ENCODE measurements at places on chromosomes 3 and 15.

DNA sequence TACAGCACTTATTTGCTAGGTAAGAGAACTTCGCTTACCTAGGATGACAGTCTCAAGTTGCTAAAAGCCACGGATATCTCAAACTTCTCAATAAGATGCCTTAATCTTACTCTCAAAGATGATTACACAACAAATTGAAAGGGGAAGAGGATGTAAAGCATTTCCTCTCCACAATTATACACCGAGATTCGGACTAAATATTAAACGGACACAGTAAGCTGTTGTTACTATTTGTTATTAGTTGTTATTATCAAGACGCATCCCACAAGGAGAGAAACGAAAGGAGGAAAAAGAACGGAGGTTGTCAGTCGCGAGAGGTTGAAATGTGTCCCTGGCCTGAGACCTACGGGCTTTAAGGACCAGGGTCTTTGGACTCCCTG, 660 bp downstream of the ZNF106 start:
- DNase-seq: no peak

GRCh38 chr3:54547051-54547450, 380.8 kb downstream of the LRTM1 start:
- no peak for DNase-seq

GRCh38 chr15:59933607-59934006, 70.5 kb upstream of the FOXB1 start:
- no peak for DNase-seq

GRCh38 chr3:115761927-115762305, 138.6 kb downstream of the GAP43 start:
- no peak for DNase-seq

GRCh38 chr3:150069154-150069527, 98.4 kb upstream of the PFN2 start:
- DNase-seq: no peak

DNA sequence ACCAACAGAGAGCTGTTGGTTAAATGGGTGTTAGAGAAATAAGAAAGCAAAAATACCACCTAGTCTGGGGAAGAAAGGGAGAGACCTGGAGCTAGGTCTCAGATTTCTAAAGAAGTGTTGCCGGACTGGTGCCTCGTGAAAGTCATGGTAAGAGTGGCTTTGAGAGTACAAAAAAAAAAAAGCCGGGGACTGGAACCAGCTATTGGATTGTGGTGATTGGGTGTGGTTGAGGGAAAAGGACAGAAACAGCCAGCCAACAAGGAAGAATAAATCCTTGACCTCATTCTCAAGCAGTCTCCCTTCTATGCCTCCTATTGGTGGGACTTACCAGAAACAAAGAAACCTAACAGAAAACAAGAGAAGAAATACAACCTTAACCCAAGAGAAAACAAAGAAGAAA, 346.4 kb upstream of the KCNMB2 start:
- no peak for DNase-seq

DNA sequence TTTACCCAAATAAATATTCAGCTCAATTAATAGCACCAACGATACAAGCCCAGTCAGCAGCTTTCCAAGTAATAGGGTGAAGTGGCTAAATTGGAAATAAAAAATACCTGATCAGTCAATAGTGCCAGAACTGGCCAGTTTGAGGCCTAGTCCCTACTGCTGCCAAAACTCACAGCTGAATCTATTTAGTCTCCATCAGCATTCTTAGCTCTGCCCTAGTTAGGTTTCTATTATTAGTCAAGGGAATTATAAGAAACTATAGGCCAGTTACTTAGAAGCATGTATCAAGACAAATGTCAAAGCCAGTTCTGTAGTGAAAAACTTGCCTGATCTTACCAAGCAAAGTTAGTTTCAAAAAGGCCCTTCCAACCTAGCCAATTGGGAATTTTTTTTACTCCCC, 146.2 kb upstream of the ZBTB20 start:
- no peak for DNase-seq

DNA sequence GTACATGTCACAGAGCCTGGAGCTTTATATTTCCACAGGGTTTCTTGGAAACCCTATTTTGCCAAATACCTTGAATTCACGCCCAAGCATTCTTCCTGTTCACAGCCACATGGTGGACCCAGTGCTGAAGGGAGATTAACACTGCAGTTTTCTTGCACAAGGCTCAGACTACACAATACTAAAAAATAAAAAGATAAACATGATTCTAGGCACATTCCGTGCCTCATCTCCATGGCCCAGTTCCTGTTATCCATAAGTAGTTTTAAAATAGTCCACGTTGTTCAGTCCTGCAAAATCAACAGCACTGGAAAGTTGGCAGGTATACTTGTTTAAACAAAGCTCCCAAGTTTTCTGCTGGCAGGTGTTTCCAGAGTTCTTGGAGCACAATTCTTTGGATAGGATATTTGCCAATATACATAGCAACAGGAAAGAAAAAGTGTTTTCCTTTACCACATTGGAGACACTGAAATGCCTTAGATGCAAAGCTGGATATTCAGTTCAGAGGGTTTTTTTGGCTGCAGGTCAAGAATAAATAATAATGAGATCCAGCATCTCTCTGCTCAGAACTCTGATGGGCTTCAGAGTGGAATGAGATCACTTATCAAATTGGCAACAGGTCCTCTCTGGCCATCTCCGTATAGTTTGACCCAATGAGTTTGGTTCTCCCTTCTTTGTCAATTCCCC, 88.1 kb upstream of the TGFBR2 start:
- DNase-seq: peak; percentile 62

DNA sequence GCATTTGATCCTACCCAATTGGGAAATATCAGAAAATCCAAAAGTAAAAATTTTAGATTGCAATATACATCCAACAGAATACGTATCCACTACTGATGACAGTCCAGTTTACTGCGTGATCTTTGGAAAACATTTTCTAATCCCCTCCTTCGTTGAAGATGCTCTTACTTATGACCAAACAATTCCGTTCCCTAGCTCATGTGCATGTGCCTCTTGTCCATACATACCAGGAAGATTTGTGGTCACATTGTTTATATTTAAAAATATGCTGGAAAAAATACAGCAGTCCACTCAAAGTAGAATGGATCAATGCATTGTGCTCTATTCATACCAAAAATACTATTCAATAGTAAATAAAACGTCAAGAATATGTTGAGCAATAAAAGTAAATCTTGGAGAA, 135.3 kb downstream of the CHL1 start:
- no peak for DNase-seq

DNA sequence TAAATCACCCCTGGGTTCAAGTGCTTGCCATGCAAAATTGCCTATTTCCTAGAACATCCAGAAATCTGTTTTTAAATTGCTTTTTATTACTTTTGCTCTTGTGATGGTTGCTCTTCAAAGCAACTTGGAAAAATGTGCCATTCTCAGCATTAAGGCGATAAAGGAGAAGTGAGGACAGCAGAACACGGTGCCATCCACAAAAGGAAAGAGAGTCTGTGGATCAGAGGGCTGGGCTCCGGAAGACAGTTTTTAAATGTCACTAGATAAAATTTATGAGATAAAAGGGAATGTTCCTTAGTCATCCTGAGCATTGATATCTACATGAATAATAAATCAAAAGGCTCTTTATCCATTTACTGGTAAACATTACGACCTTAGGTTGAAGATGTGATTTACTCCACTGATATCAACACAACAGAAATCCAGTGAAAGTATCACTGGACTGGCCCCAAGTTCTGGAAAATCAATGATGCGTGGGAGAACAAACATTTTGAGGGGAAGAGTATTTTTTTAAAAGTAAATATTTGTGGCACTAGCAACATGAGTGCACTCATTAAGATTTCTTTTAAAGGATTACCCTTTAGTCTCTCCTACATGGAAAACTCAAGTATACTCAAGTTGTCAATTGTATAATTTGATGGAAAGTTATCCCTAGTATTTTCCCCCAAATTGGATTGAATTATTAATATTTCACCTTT, 554.7 kb downstream of the FHIT start:
- DNase-seq: no peak

DNA sequence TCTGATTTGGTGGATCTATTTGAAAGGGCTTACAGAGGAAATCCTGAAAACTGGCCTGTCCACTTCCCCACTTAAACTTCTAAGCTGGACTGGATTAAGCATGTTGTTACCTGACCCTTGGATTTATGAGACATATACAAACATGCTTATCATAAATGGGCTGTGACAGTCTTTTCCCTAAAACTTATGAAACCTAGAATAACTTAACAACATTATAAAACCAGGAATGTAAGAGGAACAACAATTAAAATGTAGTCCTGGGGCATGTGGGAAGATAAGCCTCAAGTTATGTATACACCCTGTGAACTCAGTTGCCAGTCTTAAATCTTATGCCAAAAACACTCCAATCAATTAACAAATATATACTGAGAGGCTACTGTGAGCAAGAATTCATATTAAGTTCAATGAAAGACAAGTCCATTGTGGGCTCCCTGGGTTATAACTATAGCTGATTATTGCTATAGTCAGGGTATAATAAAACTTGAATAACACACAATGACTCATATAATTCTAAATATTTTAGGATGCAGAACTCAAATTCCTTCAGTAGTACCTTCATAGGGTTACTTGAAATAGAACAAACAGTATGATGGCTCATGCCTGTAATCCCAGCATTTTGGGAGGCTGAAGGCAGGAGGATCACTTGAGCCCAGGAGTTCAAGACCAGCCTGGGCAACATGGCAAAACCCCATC, 87.2 kb upstream of the PPIB start:
- no peak for DNase-seq

DNA sequence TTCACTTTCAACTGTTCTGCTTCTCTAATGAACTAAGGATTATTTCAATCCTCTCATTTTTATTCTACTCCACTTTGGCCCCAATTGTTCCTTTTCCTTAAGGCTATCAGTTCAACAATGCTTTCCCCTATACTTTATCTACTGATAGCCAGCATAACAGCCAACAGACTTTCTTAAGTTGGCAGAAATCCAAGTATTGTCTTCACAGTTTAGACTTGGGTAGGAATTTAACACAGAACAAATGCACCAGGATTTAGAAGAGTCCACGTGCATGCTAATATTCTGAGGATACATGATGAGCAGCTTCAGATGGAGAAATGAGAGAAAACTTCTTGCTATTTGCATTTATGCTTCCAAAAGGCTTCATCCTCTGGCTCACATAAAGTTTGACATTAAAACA, 54.8 kb downstream of the FBN1 start:
- DNase-seq: no peak

GRCh38 chr15:84898761-84899160, 14.3 kb downstream of the SLC28A1 start:
- DNase-seq: no peak

DNA sequence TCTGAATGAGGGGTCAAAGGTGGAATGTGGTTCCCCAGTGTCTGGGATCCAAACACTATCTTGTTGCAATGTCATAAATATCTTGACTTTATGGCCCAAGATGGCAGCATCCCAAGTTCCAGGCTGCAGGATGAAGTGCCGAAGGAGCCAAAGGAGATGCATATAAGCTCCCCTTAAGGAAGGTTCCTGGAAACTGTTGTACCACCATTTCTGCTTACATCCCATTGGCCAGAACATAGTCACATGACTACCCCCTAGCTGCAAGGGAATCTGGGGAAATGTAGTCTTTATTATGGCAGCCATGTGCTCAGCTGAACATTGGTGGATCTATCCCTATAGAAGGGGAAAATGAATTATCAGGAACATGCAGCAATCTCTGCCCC, 54.3 kb downstream of the BDH1 start:
- no peak for DNase-seq

DNA sequence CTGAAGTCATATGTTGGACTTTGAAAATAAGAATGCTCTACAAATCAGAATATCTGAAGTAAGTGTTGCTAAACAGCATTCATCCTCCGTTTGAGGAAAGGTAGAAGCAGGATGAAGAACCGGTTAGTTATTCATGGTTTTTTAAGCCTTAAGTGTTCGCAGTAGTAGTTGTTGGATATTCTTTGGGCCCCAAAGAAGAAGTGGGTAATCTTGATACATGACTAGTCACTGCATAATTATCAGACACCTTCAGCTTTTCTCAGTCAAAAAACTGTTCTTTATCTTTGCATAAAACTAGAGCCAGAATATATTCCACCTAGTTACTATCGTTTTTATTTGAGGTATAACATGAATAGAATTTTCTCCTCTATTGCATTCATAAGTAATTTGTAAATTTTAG, 13.8 kb downstream of the RAB5A start:
- DNase-seq: no peak

GRCh38 chr3:101725890-101726275, 1.5 kb downstream of the CEP97 start:
- DNase-seq: no peak

GRCh38 chr3:53231532-53232511, 24.0 kb downstream of the TKT start:
- no peak for DNase-seq

DNA sequence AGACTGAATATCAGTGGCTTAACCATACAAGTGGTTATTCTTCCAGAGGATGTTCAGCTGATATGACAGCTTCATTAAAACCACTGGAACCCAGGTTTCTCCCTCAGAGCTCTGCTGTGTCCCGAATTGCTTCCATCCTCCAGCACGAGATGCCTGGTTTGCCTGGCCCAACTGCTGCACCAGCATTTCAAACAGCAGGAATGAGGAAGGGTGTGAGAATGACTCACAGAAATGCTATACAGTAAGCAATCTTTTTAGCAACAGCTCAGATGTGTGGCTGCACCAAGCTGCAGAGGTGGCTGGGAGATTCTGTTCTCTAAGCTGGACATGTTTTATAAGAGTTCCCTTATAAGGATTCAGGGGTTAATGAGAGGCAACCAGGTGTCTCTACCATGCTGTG, 271.0 kb downstream of the GABRG3 start:
- DNase-seq: no peak

GRCh38 chr3:29605845-29606244, 325.0 kb downstream of the RBMS3 start:
- DNase-seq: no peak

GRCh38 chr15:80580106-80580505, 115.0 kb upstream of the ABHD17C start:
- DNase-seq: no peak

GRCh38 chr3:126477061-126477380, 1.3 kb upstream of the ZXDC start:
- no peak for DNase-seq

GRCh38 chr3:142028243-142028777, 121.0 kb downstream of the TFDP2 start:
- DNase-seq: peak; percentile 78

DNA sequence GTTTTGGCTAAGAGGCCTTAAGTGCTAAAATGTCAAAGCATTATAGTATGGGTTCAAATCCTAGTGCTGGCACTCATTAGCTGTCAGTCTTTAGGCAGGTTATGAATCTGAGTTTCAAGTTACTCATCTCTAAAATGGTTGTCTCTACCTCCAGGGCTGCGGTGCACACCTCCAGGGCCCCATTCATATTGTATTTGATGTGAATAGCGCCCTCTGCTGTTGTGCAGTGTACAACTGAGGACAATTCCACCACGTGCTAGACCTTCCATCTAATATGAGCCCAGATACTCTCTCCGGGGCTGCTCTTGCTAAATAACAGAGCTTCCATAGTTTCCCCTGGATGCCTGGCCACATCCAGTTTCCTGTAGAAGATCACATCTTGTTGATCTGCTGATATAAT, 54.3 kb downstream of the OXNAD1 start:
- DNase-seq: peak; percentile 60

DNA sequence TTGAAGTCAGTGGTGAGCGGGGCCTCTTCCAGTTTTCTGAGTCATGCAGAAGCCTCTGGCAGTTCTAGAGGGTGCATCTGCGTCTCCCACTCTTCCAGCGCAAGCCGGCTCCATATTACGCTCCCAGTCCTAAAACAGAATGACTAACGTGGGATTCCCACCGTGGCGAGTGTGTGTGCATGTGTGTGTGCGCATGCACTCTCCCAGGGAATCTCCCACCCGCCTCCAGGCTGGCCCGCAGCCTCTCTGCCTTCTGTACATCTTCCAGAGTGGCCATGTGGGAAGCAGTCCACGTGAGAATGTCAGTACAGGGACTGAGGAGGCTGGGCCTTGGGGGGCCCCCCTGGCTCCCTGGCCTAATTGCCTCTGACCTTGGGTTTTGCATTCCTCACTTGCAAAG, 87.7 kb downstream of the LSM3 start:
- peak; percentile 56 for DNase-seq
